ENCODE measurements at places on chromosomes 3 and 15.

DNA sequence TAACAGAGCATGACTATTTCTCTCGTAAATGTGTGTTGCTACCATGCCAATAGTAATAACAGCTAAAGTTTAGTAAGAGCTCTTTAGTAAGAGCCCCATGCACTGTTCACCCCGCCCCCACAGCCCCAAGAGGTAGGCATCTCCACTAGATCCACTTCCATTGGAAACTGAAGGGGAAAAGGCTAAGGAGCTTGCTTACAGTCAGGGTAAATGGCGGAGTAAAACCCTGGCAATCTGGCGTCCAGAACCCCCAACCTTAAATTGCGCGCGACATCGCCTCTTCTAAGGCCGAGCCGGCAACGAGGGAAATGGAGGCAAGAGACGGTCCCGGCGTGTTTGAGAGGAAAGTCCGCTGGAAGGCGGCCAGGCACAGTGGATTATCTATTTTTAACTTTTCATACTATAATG is 654 bp upstream of the C3orf38 start:
- peak; percentile 30 for DNase-seq

- no peak for DNase-seq
Observed at GRCh38 chr3:105436687-105437086, 70.0 kb downstream of the ALCAM start.

- DNase-seq: no peak
Observed at GRCh38 chr3:19250959-19251610, 102.8 kb downstream of the KCNH8 start.

GRCh38 chr3:63478990-63479660 is 173.3 kb upstream of the SNTN start:
- no peak for DNase-seq

DNA sequence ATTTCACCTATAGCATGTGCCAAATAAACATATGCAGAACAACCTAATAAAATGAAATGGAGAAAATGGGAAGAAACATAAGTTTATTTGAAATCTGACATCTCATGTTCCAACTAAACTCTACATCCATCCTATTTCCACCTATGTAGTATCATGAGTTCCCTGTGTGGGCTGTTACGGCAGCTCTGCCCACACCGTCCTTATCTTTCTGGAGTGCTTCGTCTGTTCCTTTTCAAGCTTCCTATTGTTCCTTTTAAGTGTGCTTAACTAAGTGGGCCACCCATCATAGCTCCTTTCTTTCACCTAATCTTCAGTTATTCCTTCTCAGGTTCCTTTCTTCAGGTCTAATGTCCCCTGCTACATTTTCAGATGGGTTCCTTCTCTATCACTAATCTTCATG is 17.3 kb downstream of the RYR3 start:
- DNase-seq: no peak

- no peak for DNase-seq
Observed at GRCh38 chr3:171285287-171285686, 174.9 kb downstream of the TNIK start.

- DNase-seq: no peak
Observed at GRCh38 chr15:44541282-44541958, 4.5 kb downstream of the EIF3J start.

DNA sequence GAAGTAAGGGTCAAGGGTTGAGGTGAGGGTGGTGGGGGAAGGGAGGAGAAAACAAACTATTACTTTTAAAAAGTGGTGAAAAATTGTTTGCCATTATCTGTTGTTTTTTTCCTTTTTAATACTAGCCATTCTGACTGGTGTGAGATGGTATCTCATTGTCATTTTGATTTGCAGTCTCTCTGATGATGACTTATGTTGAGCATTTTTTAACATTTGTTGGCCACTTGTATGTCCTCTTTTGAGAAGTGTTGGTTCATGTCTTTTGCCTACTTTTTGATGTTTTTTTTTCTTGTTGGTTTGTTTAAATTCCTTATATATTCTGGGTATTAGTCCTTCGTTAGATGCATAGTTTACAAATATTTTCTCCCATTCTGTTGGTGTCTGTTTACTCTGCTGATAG is 185.9 kb upstream of the ANKRD28 start:
- no peak for DNase-seq

DNA sequence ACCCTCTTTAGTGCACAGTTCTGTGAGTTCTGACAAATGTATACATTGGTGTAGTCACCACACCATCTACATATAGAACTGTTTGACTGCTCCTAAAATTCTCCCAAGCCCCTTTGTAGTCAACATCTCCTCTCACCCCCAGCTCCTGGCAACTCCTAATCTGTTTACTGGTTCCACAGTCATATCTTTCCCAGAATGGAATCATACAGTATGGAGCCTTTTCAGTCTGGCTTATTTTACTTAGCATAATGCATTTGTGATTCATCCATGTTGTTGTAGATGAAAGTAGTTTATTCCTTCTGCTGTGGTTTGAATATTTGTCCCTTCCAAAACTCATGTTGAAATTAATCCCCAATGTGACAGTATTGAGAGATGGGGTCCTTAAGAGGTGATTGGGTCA is 41.6 kb upstream of the CCDC174 start:
- no peak for DNase-seq

GRCh38 chr15:74988007-74988800 is 7.2 kb upstream of the SCAMP5 start:
- DNase-seq: peak; percentile 26

GRCh38 chr3:151421938-151422337 is 37.4 kb upstream of the P2RY12 start:
- DNase-seq: no peak

DNA sequence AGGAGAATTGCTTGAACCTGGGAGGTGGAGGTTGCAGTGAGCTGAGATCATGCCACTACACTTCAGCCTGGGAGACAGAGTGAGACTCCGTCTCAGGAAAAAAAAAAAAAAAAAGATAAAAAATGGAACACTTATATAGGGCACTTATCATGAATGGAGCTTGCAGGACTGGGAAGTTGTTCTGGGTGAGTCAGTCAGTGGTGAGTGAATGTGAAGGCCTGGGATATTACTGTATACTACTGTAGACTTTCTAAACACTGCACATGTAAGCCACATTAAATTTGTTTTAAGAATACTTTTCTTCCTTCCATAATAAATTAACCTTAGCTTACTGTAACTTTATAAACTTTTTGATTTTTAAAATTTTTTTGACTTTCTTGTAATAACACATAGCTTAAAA is 59.8 kb downstream of the SFMBT1 start:
- no peak for DNase-seq

DNA sequence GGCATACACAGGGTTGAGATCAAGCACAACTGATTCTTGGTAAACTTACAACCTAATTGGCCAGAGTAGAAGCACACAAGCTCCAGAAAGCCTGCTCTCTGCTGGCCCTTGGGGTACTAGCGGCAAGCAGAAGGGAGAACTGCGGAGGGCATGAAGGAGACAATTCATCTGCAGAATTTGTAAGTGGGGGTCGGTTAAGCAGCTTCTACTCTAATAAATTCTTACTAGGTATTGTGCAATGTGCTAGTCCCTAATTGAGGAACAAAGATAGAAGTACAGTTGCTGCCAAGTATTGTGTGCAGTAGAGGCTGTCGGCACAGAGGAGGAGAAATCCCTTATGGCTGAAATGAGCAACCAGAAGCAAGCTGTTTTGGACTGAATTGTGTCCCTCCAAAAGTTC is 91.2 kb upstream of the VEPH1 start:
- DNase-seq: no peak

- DNase-seq: no peak
Observed at GRCh38 chr3:102905811-102906210, 471.0 kb downstream of the ZPLD1 start.

DNA sequence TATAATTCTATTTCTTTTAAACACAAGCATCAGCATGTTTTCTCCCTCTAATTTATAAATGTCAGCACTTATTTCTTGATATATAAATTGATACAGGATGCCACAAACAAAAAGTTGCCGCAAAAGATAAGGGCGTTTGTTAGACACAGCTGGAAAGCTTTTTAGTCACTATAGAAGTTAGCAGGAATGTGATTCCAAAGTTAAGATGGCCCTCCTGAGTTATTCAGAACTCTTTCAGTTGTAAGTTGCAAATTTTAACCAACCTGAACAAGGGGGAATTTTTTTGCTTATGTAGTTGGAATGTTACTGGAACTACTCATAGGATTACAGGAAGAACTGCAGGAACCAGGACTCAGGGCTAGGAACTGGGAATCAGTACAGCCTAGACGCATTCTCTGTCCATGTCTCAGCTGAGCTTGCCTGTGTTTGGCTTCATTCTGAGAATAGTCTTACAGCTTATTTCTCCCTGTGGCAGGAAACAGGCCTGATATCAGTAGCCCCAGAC is 166.3 kb downstream of the VGLL4 start:
- no peak for DNase-seq

GRCh38 chr3:98565237-98565643 is 28.2 kb downstream of the CPOX start:
- no peak for DNase-seq

- DNase-seq: no peak
Observed at GRCh38 chr3:143071776-143072175, 47.8 kb upstream of the CHST2 start.

All from NCI-H1092 (cell line).